ENCODE measurements at places on chromosomes 2 and 18.

- H3K27me3 ChIP-seq: no peaks in the 10 kb centered on the region
- peak overlapping the region; percentile 100 for H3K27ac ChIP-seq
- peak overlapping the region; percentile 99 for H3K4me3 ChIP-seq
- peaks cover 46% of the 10 kb centered on the region for H3K4me1 ChIP-seq
Measured at GRCh38 chr2:96306370-96306769, 1.0 kb upstream of the SNRNP200 start.

DNA sequence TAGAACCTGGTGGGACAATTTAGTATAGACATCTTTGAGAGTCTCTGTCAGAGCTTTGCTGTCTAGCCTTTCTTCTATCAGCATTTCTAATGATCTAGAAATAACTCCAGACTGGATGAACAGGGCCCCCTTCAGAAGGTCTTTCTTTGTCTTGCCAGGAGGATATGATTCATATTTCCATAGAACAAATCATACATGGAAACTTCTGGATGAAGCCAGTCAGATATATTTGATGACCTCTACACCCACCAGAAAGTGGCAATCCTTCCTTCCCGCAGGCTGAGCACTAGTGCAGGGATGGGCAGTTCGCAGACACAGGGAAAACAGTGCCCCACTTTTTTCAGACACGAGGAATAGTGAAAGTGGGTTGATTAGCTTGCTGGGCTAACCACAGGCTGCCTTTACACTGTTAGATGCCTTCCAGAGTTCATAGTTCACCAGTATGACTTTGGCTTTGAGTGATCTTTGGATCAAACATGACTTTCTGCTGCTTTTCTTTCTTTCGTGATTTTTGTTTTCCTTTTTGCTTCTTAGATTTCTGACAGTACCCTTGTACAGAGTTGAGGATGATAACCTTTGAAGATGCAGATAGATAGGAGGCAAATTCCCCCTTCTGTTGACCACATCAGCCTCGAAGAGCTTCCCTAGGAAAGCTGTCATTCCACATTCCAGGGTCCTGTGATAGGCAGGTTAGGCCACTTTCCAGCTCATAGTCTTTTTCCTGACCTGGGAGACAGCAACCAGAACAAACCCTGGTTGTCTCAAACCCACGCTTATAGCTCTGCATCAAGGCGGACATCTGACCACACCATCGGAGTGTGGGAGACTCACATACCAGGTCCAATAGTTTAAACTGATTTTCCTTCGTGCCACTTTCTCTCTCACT lies 237.0 kb downstream of the ZNF407 start:
- no peak for DNase-seq
- H3K4me3 ChIP-seq: no peak overlapping the region
- H3K36me3 ChIP-seq: peaks cover 27% of the 10 kb centered on the region
- H3K4me1 ChIP-seq: peaks cover 3% of the 10 kb centered on the region
- H3K27me3 ChIP-seq: no peaks in the 10 kb centered on the region
- H3K27ac ChIP-seq: no peak overlapping the region

DNA sequence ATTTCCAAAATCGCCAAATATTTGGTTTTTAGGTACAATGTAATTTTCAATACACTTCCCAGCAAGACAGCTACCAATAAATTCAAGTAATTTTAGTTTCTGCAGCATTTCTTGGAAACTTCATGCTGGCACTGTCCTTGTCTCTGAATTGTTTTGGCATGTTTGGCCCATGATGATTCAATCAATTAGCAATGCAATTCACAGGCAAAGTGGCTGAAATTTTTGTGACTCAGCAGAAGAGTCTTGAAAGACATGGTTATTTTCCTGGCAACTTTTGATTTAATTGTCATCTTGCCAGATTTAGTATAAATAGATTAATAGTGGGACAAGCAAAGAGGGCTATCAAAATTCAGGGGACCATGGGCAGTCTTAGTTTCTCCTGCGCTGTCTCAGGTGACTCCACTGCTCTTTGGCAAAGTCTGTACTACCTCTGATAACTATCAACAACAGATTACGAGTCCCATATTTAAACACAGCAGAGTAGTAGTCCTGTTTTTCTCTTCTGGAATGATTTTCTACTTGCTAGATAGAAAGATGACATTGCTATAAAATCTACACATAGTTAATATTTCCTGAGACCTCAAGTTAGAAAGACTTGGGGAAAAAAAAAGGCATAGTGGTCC lies 88.9 kb upstream of the CYP26B1 start:
- H3K4me3 ChIP-seq: no peak overlapping the region
- peaks cover 7% of the 10 kb centered on the region for H3K4me1 ChIP-seq
- no peak for DNase-seq
- H3K36me3 ChIP-seq: no peaks in the 10 kb centered on the region

- no peak within 1 kb of the TSS for H3K4me3 ChIP-seq
- H3K27ac ChIP-seq: no peak within 1 kb of the TSS
- no peaks in the 10 kb centered on the region for H3K4me1 ChIP-seq
- peaks cover 79% of the 10 kb centered on the region for H3K27me3 ChIP-seq
- DNase-seq: no peak
- H3K36me3 ChIP-seq: no peaks in the 10 kb centered on the region
Measured at GRCh38 chr2:14632133-14632936, at the start of gene LRATD1. Gene LRATD1 (plus strand): TSS chr2:14632717. CDS start chr2:14633980, 1,263 bp downstream.

- H3K27ac ChIP-seq: no peak overlapping the region
- H3K4me1 ChIP-seq: peaks cover 6% of the 10 kb centered on the region
- H3K36me3 ChIP-seq: no peaks in the 10 kb centered on the region
- DNase-seq: no peak
- H3K27me3 ChIP-seq: peaks cover 5% of the 10 kb centered on the region
Measured at GRCh38 chr2:170217778-170218251, 39.9 kb downstream of the MYO3B start.

DNA sequence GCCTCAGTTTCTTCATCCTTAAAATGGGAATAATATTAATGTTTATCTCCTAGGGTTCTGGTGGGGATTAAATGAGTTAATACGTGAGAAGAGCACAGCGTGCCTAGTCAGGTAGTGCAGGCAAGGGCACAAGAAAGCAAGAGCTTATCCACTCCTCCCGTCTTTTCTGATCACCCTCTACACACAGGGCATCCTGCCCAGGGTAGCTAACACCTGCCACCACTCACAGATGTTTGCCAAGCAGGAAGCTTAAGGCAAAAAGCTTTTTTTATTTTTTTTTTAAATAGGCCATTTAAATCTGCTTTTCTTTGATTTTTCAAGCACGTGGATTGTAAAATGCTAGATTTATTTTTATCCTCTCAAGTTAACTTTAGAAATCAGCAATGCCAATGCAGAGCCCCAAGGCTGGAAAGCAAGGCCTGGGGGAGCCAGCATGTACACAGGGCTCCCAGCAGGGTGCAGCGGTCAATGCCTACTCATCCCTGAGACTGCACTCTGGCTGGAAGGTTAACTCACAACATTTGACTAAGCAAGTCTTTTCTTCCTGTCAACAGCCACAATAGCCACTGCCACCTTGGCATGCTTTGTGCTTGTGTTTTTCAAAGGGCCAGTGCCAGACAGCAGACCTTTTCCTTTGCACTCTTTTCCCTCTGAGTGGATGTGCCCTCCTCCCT lies 86.5 kb upstream of the ACAA2 start:
- no peak overlapping the region for H3K4me3 ChIP-seq
- H3K4me1 ChIP-seq: no peaks in the 10 kb centered on the region
- H3K27ac ChIP-seq: no peak overlapping the region
- no peak for DNase-seq
- H3K36me3 ChIP-seq: no peaks in the 10 kb centered on the region
